ENCODE measurements at places on chromosomes 2 and 18. TPM values are rescaled to one million over a fixed set of nuclear protein-coding genes. Genes with fewer than 3 reads are reported as not detected.

DNA sequence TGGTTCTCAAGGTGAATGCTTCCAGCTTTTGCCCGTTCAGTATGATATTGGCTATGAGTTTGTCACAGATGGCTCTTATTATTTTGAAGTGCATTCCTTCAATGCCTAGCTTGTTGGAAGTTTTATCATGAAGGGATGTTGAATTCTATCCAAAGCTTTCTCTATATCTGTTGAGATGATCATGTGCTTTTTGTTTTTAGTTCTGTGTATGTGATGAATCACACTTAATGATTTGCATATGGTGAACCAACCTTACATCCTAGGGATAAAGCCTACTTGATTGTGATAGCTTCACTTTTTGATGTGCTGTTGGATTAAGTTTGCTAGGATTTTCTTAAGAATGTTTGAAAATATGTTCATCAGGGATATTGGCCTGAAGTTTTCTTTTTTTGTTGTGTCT lies 112.1 kb downstream of the MBD2 start:
- DNase-seq = no peak

DNA sequence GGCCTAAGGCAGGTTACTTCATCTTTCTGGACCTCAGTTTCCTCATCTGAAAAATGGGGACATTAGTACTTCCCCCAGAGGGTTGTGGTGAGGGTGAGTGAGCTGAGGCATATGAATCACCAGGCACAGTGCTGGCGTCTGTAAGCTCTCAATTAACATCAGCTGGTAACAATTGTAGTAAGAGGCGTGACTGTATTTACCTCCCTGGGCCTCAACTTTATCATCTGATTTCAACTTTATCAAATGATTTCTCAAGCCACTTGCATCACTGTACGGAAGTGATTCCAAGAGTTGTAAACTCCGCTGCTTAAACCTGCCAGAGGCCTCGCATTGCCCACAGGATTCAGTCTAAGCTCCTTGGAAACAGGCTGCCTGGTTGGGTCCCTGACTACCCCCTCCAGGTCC lies 53.6 kb upstream of the PKDCC start:
- DNase-seq = no peak

DNA sequence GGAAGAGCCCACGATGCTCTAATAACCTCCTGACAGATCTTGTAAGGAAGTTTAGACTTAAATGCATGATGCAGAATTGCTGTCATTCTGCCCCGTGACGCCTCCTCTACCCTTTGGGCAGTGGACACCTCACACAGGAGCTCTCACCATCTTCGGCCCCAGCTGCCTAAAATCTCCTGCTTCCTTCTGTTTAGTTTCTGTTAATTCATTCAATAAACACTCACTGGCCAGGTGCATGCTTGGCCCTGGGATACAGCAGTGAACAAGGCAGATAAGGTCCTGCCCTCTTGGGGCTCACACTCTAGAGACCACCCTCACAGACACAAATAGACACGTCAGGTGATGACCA lies 81.1 kb downstream of the SEPTIN10 start:
- no peak for DNase-seq

DNA sequence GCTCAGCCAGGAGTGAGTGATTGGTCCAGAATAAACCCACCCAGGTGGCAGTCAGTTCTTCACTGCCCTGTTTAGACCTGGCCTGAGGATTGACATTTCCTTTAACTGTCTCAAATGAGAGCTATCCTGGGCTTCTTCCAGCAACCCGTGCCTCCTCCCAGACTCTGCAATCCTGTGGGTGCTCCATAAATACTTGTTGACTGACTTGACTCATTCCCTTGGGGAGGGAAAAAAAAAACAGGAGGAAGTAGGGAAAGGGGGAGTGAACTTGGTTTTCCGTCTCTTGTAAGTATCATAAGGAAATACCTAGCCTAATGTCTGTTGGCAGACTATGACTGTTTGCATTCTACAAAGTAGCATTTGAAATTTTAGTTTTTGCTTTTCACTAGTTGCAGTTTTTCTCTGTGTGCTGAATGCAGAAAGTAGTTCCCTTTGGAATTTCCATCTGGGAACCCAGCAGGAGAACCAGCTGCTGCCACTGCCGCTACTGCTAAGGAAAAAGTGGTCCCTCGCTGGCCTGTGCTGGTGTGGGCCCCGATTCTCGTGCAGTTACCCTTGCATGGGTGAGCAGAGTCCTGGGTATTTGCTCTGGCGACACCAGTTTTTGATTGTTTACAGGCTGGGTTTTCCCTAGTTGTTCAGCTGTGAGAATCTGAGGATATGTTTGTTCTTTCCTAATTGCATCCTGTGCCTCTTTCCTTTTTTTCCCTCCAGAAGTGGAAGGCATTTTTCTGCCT lies 78.8 kb downstream of the TGOLN2 start:
- no peak for DNase-seq

DNA sequence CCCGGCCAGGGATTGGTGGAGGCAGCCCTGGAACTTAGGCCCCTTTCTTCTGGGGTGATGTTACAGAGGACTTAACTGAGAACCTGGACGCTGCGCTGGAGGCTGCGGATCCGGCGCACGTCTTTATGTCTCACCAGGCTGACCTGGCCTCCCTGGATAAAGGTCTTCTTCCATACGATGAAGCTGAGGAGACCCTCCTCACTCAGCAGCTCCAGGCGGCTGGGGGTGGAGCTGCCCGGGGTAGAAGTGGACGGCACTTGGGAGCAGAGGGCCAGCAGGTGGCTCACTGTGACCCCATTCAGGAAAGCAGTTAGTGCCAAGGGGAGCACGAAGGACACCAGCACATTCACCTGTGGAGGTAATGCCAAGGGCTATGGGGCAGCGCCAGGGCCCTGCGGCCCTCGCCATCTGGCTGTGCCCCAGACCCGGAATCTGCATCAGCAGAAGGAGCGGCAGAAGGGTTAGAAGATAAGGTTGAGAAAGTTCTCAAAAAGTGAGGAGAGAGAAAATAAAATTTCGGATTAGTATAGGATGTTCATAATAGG lies 8.0 kb downstream of the NTSR2 start:
- DNase-seq = no peak

DNA sequence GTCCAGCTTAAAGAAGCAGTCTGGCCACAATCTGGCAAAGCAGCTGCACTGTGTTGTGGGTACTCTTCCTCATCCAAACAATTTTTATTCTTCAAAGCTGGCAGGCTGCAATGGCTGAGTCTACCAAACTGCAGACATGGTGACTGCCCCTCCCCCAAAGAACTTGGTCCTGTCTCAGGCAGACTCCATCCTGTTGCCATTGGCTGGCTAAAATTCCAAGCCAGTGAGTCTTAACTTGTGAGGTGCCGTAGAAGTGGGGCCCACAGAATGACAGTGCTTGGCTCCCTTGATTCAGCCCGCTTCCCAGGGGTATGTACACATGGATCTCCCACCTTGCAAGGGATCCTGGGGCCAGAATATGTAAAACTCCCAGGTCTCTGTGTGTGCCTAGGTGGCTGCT lies 14.5 kb upstream of the NXPH2 start:
- DNase-seq = no peak

DNA sequence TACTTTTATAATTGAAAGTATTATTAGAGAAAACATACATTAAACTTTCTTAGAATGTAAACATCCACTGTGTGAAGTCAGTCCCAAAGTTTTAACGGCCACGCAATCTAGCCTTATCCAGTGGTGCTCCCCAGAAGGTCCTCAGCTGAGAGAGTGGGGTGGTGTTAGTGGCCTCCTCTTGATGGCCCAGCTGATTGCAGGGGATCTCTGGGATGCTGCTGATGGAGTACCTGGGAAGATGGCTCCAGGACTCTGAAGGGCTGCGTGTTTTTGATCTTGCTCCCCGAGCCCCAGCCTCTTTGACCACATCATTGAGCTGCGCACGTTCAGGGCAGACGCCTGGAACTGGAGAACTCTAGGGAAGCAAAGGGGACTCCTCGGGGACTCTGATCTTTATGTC lies 181.4 kb downstream of the FAM210A start:
- no peak for DNase-seq

DNA sequence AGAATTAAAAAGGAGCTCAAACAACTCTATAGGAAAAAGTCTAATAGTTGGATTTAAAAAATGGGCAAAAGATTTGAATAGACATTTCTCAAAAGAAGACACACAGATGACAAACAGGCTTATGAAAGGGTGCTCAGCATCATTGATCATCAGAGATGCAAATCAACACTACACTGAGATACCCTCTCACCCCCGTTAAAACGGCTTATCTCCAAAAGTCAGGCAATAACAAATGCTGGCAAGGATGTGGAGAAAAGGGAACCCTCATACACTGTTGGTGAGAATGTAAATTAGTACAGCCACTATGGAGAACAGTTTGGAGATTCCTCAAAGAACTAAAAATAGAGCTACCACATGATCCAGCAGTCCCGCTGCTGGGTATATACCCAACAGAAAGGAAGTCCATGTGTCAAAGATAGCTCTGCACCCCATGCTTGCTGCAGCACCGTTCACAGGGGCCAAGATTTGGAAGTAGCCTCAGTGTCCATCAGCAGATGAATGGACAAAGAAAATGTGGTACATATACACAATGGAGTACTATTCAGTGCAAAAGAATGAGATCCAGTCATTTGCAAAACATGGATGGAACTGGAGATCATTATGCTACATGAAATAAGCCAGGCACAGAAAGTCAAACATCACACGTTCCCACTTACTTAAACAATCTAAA lies 46.7 kb upstream of the B3GNT7 start:
- DNase-seq = no peak

- no peak for DNase-seq
Measured at GRCh38 chr2:43464590-43464989, 131.2 kb downstream of the THADA start.

DNA sequence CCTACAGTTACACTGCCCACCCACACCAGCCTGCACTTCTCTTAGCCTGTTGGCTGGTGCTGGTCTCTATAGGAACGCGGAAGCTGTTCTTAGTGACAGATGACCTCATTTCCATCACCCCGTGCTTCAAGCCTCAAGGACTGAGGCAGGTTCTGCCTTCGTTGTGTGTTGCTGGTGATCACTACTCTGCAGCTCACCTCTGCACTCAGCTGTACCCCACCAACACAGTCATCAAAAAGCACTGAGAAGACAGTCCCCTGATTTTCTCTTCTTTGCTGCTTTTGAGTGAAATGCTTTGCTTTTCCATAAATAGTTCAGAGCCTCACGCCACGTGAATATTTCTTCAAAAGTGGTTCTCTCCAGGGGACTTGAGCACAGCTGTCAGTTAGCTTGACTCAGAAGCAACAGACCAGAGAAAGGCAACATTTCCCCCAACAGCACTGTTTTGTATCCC lies 225.7 kb upstream of the CCDC150 start:
- DNase-seq = no peak

The REG3A gene
- not detected for total RNA-seq

The CAPN14 gene
- 0.08 TPM for total RNA-seq
